Caco-2 (cell line): ENCODE measurements at places on chromosomes 6 and 20. TPM values are rescaled to one million over a fixed set of nuclear protein-coding genes. Genes with fewer than 3 reads are reported as not detected.

GRCh38 chr20:23362392-23363256, 642 bp downstream of the GZF1 start:
- H3K36me3 ChIP-seq = peaks cover 2% of the 10 kb centered on the region
- peaks cover 20% of the 10 kb centered on the region; the same call in 1 of the 2 replicates for H3K4me1 ChIP-seq
- peak overlapping the region; percentile 98 for H3K27ac ChIP-seq
- no peaks in the 10 kb centered on the region for H3K27me3 ChIP-seq

DNA sequence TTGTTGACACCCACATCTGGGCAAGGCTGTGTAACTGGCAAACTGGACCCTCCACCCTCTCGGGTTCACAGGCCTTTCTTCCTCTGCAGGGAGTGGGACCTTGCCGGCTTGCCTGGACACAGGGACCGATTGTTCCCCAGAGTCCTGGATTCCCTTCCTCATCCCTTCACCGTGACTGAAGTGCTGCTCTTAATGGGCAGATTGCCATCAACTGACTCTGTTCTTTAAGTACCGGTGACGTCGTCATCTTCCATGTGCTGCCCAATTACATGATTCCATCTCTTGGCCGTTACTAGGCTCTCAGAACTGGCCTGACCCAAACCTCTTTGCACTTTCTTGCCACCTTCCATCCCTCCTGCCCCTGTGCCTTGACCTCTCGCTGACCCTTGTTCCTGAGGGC, 85.4 kb downstream of the EYA4 start:
- no peak for DNase-seq
- H3K36me3 ChIP-seq = no peaks in the 10 kb centered on the region
- H3K27me3 ChIP-seq = no peaks in the 10 kb centered on the region; the same call in 1 of the 2 replicates
- no peak overlapping the region for H3K27ac ChIP-seq
- no peaks in the 10 kb centered on the region for H3K4me1 ChIP-seq
- H3K4me3 ChIP-seq = no peak overlapping the region

CRIP3 gene
- not detected in 2 replicates for total RNA-seq

DNA sequence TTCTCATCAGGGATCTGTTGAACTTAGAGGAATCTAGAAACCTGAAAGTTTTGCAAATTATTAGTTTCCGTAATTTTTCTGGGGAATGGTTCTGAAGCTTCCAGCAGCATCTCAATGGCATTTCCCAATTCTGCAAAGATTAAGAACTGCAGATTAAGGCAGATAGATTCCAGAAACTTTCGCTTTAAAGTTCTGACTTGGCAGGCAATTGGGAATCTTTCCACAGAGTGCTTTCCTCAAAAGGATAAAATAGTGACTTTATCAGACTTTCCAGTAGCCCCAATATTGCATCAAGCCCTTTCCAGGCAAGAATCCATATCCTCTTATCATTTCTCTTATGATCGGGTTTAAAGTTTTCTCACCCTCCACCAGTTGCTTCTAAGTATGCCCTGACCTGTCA, 261.1 kb downstream of the FNDC1 start:
- H3K27ac ChIP-seq = no peak overlapping the region
- no peaks in the 10 kb centered on the region for H3K27me3 ChIP-seq
- DNase-seq = no peak
- no peaks in the 10 kb centered on the region for H3K4me1 ChIP-seq

DNAH8 gene
- not detected in 2 replicates for total RNA-seq

- H3K27me3 ChIP-seq = no peaks in the 10 kb centered on the region
- no peaks in the 10 kb centered on the region for H3K36me3 ChIP-seq
- DNase-seq = no peak
- H3K4me1 ChIP-seq = no peaks in the 10 kb centered on the region
Observed at GRCh38 chr6:6704103-6705060, 115.9 kb downstream of the LY86 start.

KCNK5 gene
- 19.8 and 20.9 TPM in 2 replicates for total RNA-seq
